Stimulated activated CD4-positive, alpha-beta T cell treated with anti-CD3 and anti-CD28 coated beads, Interleukin-1b, Interleukin-23, amount 100 ng/mL, for 1 hour (primary cell): ENCODE measurements at places on chromosomes 12 and 14.

- DNase-seq, result no peak
Measured at GRCh38 chr14:96405677-96406076, 13.7 kb downstream of the AK7 start.

GRCh38 chr12:8689681-8690080 is 8.1 kb upstream of the RIMKLB start:
- no peak for DNase-seq

DNA sequence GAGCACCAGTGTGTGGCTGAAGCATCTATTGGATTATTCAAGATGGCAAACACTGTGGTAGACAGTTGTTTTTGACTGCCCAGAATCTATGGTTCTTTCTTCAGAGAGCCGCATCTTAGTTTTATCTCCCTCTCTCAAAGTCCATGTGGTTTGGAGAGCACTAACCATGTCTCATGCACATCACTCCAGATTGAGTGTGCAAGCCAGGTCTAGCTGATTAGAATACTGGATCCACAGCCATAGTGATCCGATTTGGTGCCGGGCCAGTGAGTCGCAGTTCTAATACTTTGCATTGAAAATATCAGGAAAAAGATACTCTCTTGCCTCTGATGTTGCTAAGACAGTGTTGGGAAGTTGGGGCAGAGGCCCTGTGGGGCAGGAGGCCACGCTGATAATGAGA is 4.6 kb upstream of the SBNO1 start:
- no peak for DNase-seq

DNA sequence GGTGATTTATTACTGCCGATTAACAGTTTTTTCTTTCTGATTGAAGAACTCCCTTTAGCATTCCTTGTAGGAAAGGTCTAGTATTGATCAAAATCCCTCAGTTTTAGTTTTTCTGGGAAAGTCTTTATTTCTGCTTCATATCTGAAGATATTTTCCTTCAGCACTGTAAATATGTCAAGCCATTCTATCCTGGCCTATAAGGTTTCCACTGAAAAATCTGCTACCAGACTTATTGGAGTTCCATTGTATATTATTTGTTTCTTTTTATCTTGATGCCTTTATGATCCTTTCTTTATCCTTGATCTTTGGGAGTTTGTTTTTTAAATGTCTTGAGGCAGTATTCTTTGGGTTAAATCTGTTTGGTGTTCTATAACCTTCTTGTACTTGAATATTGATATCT is 55.0 kb upstream of the TMTC1 start:
- DNase-seq, result no peak

GRCh38 chr12:14611640-14612203 is 44.0 kb upstream of the PLBD1 start:
- no peak for DNase-seq

DNA sequence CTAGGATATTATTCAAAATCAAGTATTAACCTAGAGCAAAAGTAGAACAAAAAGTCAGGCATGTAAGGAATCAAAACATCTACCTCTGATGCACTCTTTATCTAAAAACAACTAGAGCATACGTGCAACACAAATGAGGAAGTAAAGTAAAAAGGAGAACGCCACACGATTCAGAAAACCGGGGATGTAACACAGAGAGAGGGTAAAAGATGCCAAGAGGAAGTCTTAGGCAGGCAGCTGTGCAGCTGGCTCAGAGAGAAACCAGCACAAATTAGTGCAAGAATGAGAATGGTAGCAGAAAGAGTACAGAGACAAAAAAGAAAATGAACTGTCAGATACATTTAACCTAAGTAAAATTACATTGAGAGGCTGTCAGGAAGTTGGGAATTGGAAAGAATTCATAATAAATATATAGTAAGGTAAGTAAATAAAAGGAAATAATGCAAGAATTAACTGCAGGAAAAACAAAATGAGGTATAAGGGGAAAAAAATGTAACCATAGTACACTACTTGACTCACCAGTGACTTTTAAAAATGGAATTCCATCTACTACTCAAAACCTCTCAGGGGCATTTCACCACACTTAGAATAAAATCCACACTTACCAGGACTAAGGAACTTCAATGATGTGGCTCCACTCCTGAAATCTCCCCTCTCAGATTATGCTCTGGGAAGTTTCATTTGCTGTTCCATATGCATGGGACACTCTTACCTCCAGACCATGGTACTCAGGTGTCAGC is 17.1 kb downstream of the BCAT1 start:
- DNase-seq, result no peak

GRCh38 chr12:2779281-2779680 is 15.5 kb upstream of the FKBP4 start:
- no peak for DNase-seq

DNA sequence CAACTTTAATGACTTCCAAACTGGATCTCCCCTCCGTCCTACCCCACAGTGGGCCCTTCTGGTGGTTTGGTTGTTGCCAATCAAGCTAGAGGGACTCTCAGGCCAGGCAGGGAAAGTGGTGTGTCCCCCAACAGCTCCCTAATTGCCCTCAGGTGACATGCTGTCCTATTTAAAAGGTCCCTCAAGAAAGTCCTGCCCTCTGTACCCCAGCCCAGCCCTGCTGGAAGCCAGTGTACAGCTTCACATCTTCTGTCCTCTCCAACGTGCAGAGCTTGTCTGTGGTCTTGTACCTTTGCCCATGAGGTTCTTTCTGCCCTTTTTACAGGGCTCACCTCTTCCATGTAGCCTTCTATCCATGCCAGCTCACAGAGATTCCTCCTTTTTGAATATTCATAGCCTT is 4.2 kb downstream of the RIN3 start:
- no peak for DNase-seq

DNA sequence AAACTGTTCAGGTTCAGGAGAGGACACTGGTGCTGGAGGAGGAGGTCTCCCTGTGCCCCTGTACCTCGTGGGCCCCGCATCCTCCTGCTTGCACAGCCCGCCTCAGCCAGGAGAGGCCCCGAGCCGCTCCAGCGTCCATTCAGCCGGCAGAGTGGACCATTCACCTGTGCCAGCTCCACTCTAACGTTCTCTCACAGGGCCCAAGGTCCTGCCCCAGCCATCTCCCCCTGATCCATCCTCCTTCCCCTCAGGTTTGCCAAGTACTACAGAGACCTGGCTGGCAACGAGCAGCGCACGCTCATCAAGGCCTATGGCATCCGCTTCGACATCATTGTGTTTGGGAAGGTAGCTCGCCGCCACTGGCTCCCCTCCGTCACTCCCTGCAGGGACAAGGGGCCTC is 22.2 kb downstream of the P2RX4 start:
- DNase-seq, result no peak

GRCh38 chr14:26255213-26255612 is 342.6 kb downstream of the NOVA1 start:
- no peak for DNase-seq

DNA sequence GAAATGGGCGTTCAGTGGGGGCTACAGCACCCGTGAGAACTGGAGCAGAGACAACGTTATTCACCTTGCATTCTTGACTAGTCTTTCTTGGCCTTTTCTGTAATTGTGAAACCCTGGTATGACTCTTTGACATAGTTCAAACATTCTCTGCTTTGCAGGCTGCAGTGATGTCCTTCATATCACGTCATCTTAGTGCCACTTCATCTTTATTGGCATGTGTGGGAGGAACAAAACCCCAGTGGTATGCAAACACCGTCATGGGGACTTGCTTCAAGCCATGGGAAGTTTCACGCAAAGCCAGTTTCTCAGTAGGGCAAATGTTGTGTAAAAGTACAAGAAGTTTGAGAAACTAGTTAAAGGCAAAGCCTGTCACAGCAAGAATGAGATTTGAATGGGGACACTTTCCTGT is 20.2 kb upstream of the DUSP16 start:
- DNase-seq, result no peak

DNA sequence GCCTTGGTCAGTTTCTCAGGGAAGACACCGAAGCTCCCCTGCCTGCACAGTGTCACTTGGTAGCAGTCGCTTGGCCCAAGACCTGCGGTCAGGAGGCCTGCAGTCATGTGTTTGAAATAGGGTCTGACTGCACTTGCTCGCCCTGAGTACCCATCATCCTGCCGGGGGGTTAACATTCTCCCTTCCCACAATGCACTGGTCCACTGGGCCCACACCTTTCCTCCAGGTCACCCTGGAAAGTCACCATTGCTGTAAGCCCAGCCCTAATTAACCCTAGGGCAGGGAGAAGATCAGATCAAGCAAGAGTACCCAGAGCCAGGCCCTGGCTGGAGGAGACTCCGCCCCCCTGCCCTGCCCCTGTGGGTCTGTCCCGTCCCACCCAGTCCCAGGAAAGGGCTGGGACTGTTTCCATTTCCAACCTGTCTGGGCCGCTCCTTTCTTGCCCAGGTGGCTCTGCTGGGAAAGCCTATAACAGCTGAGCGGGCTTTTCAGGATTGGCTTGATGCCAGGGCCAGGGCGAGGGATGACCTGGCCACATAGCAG is 87.1 kb downstream of the ZFP36L1 start:
- DNase-seq, result no peak

- DNase-seq, result no peak
Measured at GRCh38 chr12:1047898-1048660, 57.1 kb downstream of the ERC1 start.

GRCh38 chr14:74569806-74570591 is 42.0 kb downstream of the LTBP2 start:
- DNase-seq, result no peak

DNA sequence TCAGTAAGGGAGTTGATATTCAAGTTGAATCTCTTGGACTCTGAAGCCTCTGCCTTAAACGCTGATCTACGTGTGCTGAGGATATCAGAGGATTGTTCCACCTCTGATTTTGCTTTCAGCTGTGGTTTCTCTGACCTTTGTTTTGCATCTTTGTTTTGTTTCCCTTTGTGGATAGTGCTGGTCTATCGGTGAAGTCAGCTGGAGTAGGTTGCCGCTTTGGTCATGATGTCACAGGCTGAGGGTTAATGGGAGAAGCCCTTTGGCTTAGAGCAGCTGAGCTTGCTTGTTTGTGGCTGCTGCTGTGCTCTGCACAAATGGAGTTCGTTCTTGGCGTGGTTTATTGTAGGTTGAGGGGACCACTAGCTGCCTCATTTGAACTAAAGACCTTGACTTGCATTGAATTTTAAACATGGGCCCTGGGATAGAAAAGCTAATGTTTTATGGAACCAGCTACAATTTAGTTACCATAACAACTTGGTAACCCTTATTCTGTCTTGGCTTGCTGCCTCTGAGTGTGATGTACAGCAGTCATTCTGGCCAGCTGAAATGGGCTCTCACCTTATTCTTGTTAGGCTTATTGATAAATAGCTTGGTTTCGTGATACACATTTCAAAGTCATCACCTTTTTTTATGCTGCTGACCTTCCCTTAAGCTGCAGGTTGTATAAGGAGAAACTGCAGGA is 284.5 kb upstream of the E2F7 start:
- no peak for DNase-seq
